CD8-positive, alpha-beta memory T cell (primary cell): ENCODE measurements at places on chromosomes 7 and 10. TPM values are rescaled to one million over a fixed set of nuclear protein-coding genes. Genes with fewer than 3 reads are reported as not detected.
A peak's percentile ranks its signal among the peaks of the same experiment; 100 is the strongest.

DNA sequence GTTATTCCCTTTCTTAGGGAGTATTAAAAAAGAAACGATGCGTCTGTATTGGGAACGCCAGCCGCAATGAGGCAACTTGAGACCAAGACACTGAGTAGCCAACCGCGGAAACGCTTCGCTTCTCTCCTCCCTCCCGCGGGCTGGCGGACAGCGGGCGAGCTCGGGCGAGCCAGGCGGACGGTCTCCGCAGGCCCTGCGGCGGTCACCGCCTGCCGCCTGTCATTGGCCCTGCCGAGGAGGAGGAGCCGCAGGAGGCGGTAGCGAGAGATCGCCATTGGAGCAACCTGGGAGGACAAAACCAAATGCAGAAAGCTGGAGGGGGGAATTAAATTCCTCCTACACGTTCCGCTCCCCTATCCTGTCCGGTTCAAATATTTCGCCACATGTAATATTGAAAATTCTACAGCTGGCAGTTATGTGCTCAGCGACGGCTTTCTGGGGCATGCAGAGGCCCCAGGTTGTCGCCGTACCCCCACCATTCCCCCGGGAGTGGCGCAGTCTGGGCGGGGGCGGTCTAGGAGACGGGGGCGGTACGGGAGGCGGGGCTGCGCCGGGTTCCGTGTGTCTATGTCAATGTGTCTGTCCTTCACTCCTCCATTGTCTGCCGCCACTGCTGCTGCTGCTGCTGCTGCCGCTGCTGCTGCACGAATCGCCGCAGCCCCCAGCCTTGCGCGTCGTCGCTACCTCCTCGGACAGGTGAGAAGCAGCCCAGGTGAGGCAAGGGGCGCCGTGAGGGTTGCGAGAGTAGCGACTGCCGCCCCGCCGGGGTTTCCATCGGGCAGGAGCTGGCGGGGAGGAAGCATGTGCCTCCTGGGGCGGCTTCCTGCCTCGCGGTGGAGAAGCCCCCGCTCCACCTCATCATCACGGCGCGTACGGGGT, at the start of the genes ANKMY2 and BZW2:
TSS of gene ANKMY2 (minus strand) at position 162 of the 879 bp plus-strand sequence. CDS start 181 bp downstream, outside the sequence.
TSS of gene BZW2 (plus strand) at position 589 of the 879 bp plus-strand sequence. CDS start 19,263 bp downstream, outside the sequence.
- peak; percentile 95 for DNase-seq

- no peak for DNase-seq
Measured at GRCh38 chr10:118107541-118107940, 60.8 kb upstream of the RAB11FIP2 start.

Gene CLDN3
- not detected for polyA plus RNA-seq

GRCh38 chr7:74290981-74291441, 1.8 kb downstream of the CLIP2 start:
- no peak for DNase-seq

GRCh38 chr7:121885166-121885920, 12.4 kb downstream of the PTPRZ1 start:
- no peak for DNase-seq

GRCh38 chr10:972763-973162, 15.5 kb upstream of the GTPBP4 start:
- DNase-seq, result no peak

DNA sequence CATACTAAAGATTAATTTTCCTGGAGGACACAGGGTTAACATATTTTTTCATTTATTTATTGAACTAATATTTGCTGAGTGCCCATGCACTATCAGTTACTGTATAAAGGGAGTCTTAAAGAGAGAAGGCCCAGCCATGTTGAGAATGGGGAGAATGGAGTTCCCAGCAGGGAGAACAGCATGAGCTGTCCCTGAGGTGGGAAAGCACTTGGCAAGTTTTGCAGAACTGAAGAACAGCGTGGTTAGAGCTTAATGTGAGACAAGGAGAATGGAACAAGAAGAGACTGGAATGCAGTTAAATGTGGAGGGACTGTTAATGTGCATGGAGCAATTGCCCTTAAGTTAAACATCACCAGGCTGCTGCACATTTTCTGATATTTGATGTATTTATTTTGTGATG, 435.4 kb downstream of the SUGCT start:
- DNase-seq, result no peak

DNA sequence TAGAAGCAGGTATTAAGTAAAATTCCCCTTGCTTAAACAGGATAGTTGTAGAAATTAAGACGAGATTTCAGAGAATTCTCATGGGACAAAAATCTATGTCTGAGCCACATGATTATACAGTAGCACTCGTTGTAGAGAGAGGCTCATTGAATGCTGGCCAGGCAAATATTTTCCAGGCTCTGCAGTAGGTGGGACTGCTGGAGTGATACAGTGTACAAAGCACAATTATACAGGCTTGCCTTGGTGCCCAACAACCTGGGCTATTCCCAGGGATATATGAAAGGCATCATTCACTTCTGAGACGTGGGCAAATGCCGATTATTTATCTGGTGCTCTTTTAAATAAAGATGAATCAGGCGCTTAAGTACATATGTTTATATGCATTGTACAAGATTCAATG, 380.6 kb downstream of the PHTF2 start:
- DNase-seq, result no peak

- no peak for DNase-seq
Measured at GRCh38 chr7:15475808-15476530, 85.8 kb downstream of the AGMO start.

GRCh38 chr10:101773923-101774588, 1.9 kb downstream of the FGF8 start:
- DNase-seq, result no peak

DNA sequence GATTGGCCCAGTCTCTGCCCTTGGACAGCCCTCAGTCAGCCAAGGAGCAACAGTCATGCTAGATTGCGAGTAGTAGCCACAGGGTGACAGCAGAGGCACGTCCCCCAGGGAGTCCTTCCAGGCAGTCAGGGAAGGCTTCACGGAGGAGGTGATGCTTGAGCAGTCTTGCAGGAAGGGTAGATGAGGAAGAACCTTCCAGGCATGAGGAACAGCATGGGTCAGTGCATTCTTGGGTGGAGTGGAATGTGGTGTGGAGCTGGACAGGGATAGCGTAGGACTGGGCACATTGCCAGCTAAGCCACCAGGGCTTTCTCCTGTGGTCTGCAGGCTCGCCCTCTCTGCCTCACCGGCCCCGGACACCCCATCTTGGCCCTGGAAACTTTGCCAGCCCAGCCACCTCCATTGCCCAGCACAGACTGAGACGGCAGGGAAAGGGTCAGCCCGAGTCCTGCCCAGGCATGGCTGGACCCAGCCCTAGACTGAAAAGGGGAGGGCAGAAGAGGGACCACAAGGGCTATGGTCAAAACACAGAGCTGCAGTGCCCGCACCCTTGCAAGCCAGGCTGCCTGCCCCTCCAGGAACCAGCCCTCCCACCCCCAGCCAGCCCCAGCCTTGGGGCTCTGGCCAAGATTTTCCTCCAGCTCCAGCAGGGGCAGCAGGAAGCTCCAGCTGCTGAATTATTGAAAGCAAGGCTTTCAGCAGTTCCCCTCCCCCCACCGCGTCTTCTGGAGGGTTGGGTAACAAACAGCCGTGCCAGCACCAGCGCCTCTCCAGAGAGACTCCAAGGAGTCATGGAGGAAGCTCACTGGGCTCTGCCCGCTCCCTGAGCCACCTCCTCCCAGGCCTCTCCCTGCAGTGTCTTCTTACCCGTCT, 18.7 kb downstream of the SRRM3 start:
- DNase-seq, result no peak

GRCh38 chr10:61702584-61702983, 39.9 kb downstream of the CABCOCO1 start:
- no peak for DNase-seq

- DNase-seq, result no peak
Measured at GRCh38 chr10:63553031-63553430, 31.8 kb downstream of the REEP3 start.

Gene MSMB
- polyA plus RNA-seq, result not detected

Gene BEND7
- not detected for polyA plus RNA-seq

- no peak for DNase-seq
Measured at GRCh38 chr7:70676243-70676642, 455.7 kb upstream of the GALNT17 start.

Gene EZH2
- 4.8 TPM for polyA plus RNA-seq

Gene PPP1R3C
- not detected for polyA plus RNA-seq

Gene INPP5A
- polyA plus RNA-seq, result 1.1 TPM

GRCh38 chr7:112790586-112791003, 402 bp upstream of the TMEM168 start:
- no peak for DNase-seq

GRCh38 chr7:2687338-2687869, 598 bp upstream of the AMZ1 start:
- no peak for DNase-seq

Gene TUBB8
- polyA plus RNA-seq, result not detected

GRCh38 chr10:46558392-46559185, 2.1 kb upstream of the GPRIN2 start:
- no peak for DNase-seq

Gene TRIM73
- 2.6 TPM for polyA plus RNA-seq

DNA sequence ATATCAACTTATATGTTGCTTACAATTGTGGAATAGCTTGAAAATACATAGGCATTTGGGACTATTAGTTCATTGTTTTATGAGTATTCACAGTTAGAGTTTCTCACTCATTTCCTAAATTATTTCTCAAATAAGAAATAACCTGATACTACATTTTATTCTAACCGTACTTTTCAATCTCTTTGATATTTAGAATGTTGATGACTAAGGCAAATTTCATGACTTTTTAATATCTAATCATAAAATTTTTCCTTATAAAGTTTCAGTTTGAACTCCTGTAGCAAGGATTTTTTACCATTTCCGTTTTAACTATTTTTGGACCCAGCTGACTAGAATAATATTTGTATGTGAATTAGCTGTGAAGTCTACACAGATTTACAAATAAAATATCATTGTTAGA, 41.3 kb upstream of the GNAI1 start:
- no peak for DNase-seq

GRCh38 chr7:130275826-130276297, 9.2 kb downstream of the CPA2 start:
- no peak for DNase-seq

DNA sequence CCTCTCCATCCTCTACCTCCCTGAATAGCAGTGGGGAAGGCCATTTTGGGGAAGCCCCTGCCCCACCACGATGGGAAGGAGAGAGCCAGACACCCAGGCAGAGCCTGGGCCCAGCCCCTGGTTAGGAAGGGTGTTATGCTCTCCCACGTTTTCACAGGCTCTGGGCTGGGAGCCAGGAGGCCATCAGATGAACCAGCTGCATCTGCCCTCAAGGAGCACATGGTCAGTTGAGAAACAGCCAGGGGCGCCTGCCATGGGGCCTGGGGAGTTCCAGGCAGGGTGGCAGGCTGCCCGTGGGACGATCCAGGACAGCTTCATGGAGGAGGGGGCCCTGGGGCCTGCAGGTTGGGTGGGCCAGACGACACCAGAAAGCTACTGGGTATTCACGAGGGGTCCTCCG, 47.5 kb downstream of the CAMK2B start:
- no peak for DNase-seq

DNA sequence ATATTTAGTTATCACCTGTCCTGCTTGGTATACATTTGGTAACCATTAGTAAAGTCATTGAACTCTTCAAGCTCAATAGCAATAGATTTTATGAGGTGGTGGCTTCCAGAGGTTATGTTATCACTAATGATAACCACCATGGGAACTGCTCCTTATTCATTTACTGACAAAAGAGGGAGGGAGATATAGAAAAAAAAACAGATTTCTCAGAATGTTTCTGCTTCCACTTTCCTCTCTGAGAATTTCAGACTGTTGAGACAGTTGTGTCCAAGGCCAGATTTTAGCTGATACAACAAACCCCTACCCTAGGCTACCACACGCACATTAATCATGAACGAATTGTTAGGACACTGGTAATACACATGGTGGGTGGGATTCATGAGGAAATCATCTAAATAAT, 154.0 kb upstream of the AOAH start:
- no peak for DNase-seq

DNA sequence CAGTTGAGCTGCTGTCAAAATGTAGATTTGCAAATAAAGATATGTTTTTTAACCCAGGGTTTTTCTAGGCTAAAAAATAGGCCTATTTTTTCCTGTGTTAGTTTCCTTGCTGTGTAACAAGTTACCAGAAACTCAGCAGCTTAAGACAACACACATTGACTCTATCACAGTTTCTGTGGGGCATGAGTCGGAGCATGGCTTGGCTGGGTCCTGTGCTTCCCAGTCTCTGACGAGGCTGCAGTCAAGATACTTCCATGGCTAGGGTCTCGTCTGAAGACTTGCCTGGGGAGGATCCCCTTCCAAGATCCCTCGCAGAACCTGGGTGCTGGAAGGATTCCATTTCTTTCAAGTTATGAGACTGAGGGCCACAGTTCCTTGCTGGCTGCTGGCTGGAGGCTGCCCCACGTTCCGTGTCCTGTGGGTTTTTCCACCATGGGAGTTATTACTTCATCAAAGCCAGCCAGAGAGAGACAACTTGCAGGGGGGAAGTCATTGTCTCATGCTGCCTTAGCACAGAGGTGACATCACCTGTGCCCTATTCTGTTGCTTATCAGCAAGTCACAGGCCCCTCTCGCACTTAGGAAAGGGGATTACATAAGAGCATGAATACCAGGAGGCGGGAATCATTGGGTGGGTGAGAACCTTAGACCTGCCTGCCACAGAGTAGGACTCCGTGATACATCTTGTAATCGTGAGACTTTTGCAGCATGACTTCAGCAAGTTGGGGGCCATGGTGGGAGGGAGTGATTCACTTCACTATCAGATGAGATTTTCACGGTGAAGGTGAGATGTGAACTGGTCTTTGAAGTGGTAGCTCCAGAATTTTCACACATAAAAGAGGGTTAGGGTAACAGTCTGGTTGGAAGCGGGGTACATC, 77.9 kb downstream of the CCNY start:
- DNase-seq, result no peak

Gene LAMB1
- 0.44 TPM for polyA plus RNA-seq
